Placental epithelial cell (primary cell): ENCODE measurements at places on chromosomes 2 and 18. TPM values are rescaled to one million over a fixed set of nuclear protein-coding genes. Genes with fewer than 3 reads are reported as not detected.

The WIPF1 gene
- 13.7 TPM in 2 replicates for total RNA-seq

The CAPN13 gene
- not detected in 2 replicates for total RNA-seq

The CYS1 gene
- 0.39 TPM in 1 of 2 replicates, not detected in the other for total RNA-seq

The PROC gene
- total RNA-seq, result 1.2 and 2.5 TPM in 2 replicates

The C1GALT1C1L gene
- total RNA-seq, result 1.2 and 1.3 TPM in 2 replicates

The TTC21B gene
- total RNA-seq, result 17.1 and 32.2 TPM in 2 replicates

The SPATA3 gene
- total RNA-seq, result not detected in 2 replicates

The MRO gene
- total RNA-seq, result not detected in 2 replicates

The PLGLB2 gene
- total RNA-seq, result 0.76 and 2.7 TPM in 2 replicates

The TRPM8 gene
- not detected in 2 replicates for total RNA-seq

The POTEI gene
- total RNA-seq, result not detected in 2 replicates
